ENCODE measurements at places on chromosomes 6 and 20.

DNA sequence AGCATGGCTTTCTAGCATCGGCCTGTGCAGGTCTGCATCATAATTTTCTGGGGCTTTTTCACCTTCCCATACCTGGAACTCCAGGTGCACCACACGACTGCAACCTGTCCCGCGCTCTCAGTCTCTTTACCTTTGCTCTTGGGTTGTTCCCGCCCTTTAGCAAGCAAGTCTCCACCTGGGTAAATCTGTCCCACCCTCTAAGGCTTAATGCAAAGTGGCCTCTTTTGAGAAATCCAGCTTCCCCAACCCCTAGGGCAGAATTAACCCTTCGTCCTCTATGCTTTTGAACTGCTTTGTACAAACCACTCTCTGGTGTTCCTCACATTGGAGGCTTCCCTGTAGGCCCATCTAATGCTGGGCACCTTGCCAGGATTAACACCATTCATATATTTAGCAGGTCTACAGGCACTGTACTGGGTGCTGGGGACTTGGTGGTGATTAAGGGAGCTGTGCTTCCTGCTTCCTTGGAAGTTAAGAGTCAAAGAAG is 2.8 kb downstream of the ITPR3 start:
- DNase-seq: no peak

- DNase-seq: peak; percentile 16
Observed at GRCh38 chr6:33147807-33148666, 44.2 kb downstream of the COL11A2 start.

DNA sequence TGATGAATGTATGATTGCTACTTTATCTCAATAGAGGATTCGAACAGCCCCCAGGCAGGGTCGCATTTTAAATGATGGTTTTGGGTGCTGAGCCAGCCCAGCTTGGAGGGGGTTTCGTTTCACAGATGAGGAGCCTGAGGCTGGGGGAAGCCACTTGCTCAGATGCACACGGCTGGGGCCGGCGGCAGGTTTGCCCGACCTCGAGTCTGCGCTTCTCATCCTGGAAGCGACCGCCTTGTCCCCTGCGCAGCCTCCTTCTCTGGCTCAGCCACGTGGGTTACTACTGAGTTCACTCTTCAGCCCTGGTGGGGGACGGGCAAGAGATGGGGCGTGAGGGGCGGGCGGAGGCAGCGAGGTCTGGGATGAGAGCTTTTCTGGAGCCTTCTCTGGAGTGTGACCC is 25.3 kb downstream of the NTSR1 start:
- DNase-seq: no peak

GRCh38 chr20:63210011-63210605 is 5.8 kb downstream of the YTHDF1 start:
- no peak for DNase-seq

- no peak for DNase-seq
Observed at GRCh38 chr20:58006346-58007316, 221.8 kb downstream of the ANKRD60 start.

DNA sequence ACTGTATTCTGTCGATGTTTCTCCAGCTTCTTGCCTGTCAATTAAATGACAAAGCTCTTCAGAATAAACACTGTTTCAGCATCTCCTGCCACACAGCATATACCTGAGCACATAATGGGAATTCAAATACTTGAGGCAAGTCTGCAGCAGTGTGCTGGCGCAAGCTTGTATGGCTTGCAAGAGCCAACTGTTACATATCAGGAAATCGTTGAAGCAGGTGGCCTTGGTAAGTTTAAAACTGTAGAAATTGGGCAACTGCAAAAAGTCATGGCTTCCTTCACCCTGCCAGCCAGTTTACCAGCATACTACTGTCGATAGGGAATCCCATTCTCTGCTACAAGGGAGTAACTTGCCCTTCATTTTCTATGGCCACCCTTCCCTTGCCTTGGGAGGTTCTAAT is 23.0 kb downstream of the CPNE1 start:
- DNase-seq: no peak

DNA sequence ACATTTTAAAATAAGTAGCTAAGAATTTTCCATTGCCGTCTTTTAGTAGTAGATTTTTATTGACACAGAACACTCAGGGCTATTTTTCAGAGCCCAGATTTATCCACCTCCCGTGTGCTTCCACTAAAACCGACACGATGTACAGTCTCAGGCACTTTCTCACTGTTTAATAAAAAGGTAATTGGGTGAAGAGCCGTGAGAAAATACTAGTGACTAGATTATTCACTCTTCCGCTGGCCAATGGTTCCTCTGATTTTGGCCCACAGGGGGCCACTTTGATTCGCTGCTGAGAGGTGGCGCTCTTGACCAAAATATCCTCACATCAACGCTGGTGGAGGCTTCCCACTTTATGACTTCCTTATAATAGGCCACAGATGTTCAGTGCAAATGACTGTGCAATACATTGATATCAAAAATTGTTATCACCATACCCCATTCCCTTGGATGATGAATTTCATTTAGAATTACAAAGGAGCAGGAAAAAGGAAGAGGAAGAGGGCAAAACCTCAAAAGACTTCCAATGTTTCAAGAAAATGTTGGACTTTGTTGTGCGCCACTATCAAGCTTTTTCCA is 12.3 kb upstream of the HDDC2 start:
- peak; percentile 28 for DNase-seq

- DNase-seq: no peak
Observed at GRCh38 chr6:87944541-87944954, 103.1 kb upstream of the SPACA1 start.

DNA sequence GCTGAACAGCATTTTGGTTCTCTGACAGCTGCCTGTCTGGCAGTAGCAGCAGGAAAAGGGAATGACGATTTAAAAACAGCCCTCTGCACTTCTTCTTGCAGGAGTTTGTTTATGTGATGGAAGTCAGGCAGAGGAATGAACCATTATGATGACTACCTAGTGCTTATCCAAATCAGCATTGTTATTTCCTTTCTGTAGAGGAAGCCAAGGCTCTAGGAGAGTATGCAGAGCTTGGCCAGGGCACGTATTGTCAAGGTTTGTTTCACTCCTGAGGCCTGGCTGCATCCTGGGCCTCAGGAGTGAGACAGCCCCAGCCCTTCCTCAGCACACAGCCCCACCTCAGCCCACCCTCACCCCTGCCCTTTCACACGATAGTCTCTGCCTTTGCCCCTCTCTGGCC is 68.5 kb downstream of the FAM229B start:
- no peak for DNase-seq

DNA sequence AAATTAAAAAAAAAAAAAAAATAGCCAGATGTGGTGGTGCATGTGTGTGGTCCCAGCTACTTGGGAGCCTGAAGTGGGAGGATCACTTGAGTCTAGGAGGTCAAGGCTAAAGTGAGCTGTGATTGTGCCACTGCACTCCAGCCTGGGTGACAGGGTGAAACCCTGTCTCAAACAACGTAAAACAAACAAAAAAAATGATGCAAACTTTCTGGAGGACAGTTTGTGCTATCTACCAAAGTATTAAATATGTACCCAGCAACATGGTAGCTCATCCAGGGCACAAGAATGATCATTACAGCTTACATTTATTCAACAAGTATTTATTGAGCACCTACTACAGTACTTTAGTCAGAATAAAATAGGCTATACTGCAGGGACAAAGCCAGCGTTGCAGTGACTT is 40.4 kb upstream of the PTPN1 start:
- DNase-seq: no peak
